Fibroblast of skin of left quadriceps (primary cell): ENCODE measurements at places on chromosomes 4 and X.

DNA sequence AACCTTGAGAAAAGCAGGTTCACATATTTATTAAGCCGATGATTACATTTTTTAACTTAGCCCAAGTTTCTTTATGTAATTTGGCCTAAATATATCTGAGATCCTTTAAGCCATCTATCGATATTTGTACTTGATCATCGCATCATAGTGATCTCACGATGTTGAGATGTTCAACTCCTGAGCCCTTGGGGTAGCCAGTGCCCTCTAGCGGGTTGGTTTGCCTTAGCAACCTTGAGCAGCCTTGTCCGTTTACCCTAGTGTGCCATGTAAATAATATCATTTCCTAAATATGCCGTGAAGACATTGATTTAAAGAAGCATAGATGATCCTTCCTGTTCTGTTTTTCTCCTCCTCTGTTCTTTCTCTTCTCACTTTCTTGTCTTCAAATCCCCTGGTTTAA, 432.2 kb downstream of the RPA4 start:
- DNase-seq, result no peak

GRCh38 chr4:154818230-154818629, 37.2 kb downstream of the RBM46 start:
- no peak for DNase-seq

- DNase-seq, result no peak
Observed at GRCh38 chr4:153676486-153676885, 7.6 kb upstream of the TLR2 start.

DNA sequence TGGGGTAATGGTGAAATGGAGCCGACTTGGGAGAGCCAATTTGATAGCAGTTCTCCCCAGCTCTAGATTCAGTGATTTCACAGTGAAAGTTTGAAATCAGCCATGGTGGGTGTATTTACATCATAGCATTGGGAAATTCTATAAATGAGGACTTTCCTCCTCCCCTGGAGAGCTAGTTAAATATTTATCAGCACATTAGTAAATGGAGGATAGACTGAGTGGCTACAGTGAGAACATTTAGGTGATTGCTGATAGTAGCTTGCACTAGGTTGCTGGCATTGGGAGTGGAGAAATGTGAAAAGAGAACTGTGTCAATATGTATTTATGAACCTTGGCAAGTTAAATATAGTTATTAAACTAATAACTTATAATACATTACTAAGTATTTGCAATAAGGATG, 347.3 kb downstream of the CCSER1 start:
- no peak for DNase-seq

- no peak for DNase-seq
Observed at GRCh38 chr4:98493296-98493695, 165.1 kb downstream of the TSPAN5 start.

DNA sequence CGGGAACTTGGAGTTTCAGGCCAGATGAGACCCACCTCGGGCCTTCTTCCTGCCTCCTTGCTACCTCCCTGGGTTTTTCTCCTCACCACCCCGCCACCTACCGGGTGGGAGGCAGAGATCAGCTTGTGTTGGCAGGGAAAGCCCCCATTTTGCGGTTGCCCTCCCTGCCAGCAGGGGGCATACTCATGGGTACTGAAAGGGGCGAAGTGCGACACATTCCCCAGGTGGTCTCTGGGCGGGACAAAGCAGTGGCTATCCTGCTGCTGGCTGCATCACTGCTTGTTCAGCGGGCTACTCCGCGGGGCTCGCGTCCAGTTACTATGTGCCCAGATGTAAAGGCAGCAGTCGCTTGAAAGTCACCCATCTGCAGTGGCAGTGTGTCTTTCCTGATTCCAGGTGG, 330.3 kb downstream of the PDHA2 start:
- DNase-seq, result no peak

DNA sequence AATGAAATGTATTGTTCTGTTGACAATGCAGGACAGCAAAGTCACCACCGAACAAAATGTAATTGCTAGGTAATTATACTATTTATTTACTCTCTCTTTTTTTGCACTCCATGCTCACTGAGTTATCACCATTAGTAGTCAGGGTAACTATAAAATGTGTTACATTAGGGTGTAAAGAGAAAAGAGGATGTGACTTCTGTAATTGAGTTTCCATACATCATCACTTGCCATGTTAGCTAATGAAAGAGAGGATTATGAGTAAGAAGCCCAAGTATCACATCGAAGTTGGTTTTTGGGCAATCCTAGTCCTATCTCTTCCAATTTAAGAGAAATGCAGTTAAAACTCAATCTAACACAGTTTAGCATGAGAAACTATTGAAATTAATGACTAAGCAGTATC, 7.6 kb downstream of the ZXDA start:
- no peak for DNase-seq
